ENCODE measurements at places on chromosomes 7 and 10.

DNA sequence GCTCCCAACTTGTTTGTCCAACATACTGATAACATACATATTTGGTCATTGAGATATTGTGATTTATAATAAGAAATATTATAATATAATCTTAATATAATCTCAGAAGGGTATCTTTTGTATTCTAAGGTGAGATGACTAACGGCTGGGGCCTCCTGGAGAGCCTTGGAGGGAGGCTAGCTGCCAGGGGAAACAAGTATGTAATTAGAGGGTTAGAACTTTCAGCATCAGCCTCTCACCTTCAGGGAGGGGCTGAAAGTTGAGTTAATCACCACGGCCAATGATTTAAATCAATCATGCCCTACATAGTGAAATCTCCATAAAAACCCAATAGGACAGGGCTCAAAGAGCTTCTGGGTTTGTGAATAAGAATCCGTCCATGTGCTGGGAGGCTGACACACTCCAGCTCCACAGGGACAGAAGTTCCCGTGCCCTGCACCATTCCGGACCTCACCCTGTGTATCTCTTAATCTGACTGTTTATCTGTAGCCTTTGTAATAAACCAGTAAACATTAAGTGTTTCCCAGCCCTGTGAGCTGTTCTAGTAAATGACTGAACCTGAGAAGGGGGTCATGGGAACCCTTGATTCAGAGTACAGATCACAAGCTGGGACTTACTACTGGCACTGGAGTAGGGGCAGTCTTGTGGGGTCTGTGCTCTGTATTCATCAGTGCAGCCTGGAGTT lies 86.3 kb upstream of the STEAP1B start:
- no peak for DNase-seq

DNA sequence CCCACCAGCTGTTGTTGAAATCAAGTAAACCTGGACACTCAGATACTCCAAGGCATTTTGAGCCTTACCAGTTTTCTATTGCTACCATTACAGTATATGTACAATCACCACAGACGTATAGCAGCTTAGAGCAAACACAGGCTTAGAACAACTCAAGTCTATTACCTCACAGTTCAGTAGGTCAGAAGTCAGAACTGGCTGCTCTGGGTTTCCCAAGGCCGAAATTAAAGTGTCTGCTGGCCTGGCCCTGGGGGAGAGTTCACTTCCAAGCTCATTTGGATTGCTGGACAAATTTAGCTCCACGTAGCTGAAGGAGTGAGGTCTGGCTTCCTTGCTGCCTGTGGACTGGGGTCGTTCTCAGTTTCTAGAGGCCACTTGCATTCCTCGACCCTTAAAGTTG lies 260.1 kb upstream of the LRRN3 start:
- DNase-seq, result no peak

DNA sequence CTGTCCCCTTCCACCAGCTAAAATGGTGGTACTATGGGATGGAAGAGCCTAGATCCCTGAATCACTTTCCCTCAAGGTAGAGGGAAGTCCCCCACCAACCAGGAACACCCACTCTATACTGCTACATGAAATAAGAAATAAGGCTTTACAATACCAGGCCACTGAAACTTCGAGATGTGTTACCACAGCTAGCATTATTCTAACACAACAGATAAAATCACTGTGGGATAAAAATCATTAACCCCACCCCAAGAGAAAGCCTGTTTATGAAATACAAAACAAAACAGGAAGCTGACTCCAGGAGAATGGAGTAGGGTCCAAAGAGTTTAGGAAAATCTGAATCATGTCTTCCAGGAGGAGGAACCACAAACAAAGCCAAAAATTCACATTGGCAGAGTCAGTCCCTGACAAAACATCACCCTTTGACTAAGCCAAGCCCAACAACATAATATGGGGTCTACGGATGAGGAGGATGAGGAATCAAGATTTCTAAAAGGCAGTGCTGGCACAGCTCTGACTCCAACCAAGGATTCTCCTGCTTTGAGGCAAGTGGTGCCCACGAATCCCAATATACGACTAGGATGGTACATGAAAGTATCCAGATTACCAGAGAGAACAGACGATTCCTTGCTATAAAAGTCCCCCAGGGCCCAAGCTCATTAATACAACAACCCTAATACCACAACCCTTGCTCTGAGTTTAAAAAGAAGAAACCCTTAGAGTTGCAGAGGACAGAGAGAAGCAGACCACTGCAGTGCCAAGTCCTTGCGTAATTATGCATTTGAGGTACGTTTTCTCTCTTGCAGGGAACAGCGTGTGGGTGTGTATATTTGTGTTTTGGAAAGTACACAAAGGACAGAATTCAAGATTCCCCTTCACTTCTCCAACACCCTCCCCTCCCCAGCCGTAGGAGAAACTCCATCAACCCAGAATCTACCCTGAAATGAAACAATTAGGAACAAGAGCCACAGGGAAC lies 23.7 kb downstream of the XPNPEP1 start:
- DNase-seq, result no peak

GRCh38 chr7:16559497-16560179 lies 33.0 kb downstream of the LRRC72 start:
- no peak for DNase-seq

DNA sequence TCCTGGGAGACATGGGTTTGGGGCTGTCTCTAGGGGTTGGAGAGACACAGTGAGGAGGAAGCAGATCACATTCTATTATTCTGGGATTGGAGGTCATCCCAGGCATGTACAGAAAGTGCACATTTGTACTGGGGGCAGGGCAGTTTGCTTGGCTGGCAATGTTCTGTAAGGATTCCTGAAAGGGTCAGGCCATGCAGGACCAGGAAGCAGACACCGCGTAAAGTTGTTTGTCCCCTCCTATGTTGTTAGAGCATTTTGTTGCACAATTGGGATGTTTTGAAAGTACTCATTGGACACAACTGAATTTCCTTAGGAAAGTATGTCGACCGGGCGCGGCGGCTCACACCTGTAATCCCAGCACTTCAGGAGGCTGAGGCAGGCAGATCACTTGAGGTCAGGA lies 12.5 kb downstream of the LYZL2 start:
- no peak for DNase-seq
